ENCODE measurements at places on chromosomes 16 and 17.
A peak's percentile ranks its signal among the peaks of the same experiment; 100 is the strongest.

GRCh38 chr17:59767176-59767575 lies 59.7 kb downstream of the VMP1 start:
- DNase-seq = no peak

DNA sequence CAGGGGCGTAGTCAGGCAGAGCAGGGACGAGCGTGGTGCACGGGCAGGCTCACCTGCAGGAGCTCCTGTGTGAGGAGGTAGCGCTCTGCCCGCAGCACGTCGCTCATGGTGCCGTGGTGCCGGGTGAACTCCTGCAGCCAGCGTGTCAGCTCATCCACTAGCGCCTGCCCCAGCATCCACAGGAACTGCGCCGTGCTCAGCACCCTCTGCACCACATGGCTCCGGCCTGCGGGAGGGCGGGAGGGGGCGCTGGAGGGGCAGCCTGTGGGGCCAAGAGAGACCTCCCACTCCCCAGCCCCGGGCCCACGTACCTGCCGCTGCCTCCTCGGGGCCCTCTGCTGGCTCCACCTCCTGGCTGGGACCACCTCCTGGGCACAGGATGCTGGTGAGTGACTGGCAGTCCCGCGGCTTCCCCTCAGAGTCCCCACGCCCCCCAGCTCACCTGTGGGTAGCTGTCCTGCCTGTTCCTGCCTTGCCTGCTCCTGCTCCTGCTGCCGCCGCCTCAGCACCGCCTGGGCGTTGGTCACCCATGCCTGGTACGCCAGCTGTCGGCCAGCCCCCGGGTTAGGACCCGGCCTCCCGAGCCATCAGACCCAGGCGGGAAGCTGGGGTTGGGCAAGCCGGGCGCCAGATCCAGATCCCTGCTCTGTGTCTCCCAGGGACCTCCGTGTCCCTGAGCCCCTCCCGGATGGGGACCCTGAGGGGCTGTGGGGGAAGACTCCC lies 16.6 kb downstream of the CTU2 start:
- no peak for DNase-seq

GRCh38 chr16:51881731-51882130 lies 665.2 kb downstream of the TOX3 start:
- DNase-seq = peak; percentile 62

DNA sequence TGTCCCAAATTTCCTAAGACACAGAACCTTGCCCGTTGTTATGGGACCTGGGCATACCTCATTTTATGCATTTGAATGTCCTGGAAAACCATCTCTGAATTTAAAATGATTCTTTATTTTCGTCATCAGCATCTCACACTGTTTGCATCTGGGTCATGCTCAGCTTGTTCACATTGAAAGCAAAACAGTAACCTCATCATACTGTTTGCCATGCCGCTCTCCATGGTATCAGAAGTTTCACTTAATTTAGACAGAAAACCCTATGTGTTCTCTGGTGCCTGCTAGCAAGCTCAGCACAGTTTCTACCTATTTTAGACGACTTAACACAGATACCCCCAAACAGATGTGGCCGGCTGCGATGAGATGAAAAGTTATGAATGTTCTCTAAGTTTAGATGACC lies 292.1 kb downstream of the SNX29 start:
- no peak for DNase-seq

DNA sequence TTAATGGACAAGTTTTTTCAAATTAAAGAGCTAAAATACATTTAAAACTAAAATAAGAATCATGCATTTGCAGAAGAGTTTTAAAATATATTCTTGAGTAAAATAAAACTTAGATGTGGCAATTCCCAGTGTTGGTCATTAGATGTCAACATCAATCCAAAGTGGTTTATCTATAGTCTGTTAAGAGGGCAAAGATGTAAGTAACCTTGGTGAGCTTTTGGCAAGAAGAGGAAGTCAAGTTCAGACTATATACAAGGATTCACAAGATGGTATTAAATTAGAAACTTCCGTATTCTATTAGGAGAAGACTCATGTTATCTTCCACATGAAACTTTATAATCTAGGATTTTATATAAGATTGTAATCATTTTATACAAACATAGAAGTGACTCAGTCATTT lies 73.1 kb downstream of the CEP95 start:
- no peak for DNase-seq
